Hindlimb muscle (tissue), 1 donor: ENCODE measurements at places on chromosomes 1 and 21.

DNA sequence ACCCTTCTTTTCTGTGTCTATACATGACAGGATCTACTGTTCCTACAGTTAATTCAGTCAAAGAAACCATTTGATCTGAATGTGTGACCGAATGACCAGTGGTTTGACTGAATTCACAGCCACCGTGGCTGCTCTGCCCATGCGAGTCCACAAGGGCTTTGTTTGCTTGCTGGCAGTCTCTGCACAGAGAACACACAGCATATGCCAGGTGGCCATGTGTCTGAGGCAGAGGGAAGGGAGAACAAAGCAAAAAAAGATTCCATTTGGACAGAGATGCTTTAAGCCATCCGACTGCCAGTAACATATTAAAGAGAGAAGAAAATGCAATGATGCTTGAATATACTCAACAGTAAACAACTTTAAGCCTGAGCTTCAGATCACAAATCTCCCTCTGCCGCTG lies 737.8 kb upstream of the CXADR start:
- no peak for DNase-seq

DNA sequence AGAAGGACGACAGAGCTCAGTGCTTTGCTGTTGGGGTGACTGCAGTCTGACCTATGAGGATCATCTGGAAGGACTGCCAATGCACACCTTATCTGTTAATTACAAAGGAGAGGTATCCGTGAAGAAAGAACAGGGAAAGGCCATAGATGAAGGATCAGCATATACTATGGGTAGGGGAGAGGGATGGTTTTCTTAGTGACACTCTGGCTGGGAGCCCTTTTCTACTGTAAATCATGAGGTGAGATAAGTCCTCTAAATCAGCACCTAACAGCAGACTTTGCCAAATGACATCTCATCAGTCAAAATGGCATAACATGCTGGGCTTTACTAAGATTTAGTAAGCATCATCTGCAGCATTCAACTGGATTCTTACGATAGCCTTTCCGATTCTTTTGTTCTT lies 100.0 kb downstream of the PLPPR5 start:
- no peak for DNase-seq

GRCh38 chr1:64514197-64514765 lies 44.4 kb downstream of the CACHD1 start:
- peak; percentile 62 for DNase-seq

- DNase-seq: no peak
These were observed 635.2 kb downstream of the SMYD3 start for GRCh38 chr1:245871915-245872314.

DNA sequence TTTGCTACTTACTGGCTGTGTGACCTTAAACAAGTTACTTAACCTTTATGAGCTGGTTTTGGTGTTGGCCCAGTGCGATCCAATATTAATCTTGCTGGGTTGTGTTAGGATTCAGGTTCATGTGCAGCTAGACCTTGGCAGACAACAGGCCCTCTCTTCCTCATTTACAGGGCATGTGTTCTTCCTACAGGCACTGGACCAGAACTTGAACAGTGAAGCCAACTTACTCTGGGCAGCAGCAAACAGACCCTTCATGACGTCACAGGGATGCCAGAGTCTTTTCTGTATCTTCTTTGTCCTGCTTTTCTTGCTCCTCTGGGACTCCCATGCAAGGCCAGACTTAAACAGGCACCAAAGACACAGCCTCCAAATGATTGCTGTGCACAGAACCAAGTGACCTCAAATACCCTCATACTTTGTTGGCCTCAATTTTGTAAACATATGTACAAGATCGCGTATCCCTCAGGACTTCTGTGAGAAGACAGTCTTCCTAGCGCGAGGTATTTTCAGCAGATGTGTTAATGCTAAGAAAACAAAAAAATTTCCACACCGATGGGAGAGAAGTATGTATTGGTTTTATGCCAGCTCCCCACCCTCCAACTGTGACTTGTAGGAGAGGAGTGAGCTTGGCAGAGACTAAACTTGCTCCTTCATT lies 73.7 kb downstream of the URB2 start:
- DNase-seq: no peak

DNA sequence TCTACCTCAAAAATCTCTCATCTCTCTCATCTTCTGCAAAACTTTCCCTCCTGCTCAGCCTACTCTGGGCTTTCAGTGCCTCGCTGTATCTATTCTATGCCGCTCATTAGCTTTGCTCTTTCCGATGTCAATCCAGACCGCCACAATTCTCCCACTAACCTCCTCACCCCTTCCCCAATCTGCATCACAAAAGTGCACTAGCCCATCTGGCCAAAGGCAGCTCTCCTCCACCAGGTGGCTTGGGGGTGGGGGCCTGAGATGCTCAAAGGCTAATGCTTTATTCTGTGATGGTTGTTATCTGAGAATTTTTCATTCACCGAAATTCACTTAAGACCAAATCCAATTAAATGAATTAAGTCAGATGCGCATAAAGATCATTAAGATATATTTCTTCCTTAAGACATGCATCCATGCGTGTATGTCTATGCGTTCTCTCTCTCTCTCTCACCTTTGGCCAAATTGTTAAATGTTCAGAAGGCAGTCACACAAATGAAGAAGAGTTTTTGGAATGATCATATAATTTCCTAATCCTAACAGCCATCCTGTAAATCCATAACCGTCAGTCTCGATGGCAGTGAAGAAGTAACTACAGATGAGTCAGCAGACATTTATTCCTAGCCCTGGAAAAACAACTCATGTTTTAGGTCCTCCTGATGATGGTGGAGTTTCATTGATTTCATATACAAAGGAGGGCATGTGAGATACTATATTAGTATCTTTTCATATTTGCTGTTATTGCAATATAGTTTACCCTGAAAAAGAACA lies 111.3 kb downstream of the C1orf21 start:
- DNase-seq: no peak

DNA sequence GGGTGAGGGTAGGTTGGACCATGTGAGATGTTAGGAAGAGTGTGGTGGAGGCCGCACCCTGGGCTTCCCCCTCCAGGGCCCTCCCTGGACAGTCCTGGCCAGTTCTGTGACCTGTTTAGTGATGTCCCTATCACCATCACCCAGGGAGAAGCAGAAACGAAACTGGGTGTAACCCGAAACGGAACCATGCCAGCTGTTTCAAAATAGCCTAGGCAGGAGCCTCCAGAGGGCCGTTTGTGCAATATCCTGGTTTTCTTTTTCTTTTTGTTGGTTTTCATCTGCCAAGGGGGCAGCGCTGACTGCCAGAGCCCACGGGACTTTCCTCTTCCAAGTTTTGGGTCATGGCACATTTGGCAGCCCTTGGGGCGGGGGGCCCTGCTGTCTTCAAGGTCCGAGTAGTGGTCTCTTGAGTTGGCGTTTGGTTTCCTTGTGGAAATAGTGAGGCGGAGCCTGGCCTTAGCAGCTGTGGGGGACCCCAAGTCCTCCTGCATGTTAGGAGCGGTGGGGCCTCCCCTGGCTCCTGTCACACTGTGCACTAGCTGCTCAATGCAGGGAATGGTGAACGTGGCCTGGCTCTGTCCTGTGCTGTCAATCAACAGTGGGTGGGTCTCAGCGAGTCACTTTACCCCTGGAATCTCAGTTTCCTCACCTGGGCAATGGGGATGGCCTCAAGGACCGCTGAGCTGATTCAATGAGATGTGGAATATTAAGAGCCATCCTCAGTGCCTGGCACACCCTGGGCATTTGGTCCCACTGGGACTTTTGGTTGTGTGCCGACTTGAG lies 90.7 kb downstream of the ARHGEF10L start:
- peak; percentile 32 for DNase-seq

GRCh38 chr1:202181586-202181985 lies 12.0 kb upstream of the LGR6 start:
- no peak for DNase-seq

DNA sequence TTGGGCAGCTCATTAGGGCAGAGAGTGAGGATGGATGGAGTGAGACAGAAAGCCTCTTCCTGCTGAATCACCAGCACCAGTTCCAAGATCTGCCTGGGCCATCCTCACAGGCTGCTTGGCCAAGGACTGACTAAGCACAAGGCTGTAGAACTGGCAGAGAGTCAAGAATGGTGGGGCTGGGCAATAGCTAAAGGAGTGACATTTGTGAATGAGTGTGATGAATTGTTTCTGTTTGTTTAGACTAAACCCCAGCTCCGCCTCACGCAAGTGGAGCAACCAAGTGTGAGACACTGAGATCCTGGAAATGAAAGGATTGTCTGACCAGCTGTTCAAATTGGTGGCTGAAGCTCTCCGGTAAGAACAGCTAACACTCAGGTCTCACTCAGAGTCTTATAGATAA lies 38.6 kb downstream of the BRINP2 start:
- peak; percentile 9 for DNase-seq

DNA sequence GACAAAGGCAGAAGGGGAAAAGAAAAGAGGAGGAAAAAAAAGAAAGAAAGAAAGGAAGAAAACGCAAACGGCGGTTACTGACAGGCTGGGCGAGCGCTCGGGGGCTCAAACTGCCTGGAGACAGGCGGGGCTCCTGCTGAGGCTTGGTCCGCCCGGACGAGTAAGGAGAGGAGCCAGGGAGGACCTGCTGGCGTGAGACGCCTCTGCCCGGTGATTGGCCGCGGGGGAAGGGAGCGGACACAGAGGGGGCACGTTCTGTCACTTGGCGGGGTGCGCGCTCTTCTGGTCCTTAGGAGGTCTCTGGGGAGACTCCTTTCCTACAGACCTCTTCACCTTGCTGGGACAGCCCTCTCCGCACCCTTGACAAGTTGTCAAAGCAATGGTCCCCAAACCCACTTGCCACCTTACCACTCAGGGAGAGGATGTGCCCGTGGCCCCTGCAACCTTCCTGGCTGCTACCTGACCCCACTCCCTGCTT lies 791 bp upstream of the PIK3R3 start:
- no peak for DNase-seq

DNA sequence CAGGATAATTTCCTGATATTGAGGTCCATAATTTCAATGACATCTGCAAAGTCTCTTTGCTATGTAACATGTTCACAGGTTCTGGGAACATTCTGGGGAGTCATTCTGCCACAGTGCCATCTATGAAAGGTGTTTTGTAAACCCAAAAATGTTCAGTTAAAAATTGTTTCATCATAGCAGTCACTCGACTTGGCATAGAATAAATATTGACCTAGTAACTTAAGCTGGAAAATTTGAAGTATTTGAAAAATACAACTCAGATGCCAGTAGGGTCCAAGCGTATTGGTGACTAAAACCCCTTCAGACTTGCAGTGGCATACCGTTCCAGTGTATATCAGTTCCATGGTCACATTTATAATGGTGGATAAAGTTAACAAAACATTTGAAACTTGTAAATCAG lies 6.8 kb downstream of the DESI2 start:
- no peak for DNase-seq

- DNase-seq: no peak
These were observed 19.7 kb upstream of the EPS8L3 start for GRCh38 chr1:109783436-109783835.

GRCh38 chr1:230105754-230106625 lies 39.0 kb downstream of the GALNT2 start:
- DNase-seq: no peak

DNA sequence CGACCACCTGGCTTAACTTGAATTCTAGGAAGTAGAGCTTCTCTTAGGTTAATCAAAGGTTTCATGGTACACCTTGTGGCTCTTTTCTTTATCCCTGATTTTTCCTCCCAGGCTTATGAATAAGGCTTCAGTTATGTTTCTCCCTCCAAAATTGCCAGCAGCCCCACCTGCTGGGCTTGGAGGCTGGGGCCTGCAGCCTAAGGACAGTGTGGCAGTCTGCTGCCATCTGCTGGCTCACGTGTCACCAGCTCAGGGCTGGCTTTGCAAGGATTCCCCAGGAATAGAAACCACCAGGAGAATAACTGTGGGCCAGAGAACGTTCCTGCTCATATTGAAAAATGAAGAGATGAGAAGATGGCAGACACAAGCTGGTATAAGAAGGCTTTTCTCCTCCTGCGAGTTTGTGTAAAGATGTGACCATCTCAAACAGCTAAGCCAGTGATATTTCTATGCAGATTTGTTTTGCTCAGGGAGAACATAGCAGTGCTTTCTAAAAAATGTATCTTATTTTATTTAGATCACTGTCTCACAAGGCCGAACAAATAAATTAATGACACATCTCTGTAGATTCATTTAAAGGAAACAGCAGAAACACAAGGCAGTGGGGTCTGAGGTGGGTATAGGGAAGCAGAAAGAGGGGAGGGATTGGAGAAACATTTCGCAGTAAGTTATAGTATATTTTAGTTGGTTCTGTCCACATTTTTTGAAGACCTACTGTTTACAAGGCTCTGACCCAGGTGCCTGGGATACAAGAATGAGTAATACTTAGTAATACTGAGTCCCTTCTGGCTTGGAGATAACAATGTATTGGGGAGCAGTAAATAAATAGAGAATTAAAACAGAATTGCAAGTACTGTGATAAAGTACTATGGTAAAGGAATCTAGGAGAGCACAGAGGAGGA lies 291.1 kb upstream of the SGIP1 start:
- peak; percentile 86 for DNase-seq

- DNase-seq: no peak
These were observed 52.2 kb downstream of the RAB3GAP2 start for GRCh38 chr1:220219865-220220698.

GRCh38 chr1:106600626-106601025 lies 455.8 kb upstream of the PRMT6 start:
- no peak for DNase-seq

DNA sequence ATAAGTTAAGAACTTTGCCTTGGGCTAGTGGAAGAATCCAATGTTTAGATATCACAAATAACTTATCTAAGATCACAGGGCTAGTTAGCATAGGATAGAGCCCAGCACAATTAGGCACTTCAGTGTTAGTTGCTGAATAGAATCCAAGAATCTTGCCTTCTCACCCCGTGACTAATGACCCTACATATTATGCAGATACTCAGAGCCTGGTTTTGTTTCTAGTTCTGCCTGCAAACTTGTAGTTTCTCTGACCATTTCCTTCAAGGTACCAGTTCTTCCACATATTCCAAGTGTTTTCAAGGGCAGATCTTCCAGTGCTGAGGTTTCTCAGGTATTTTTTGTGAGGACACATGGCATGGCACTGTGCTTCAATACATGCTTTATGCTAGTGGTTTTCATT lies 239.3 kb downstream of the KCNK2 start:
- no peak for DNase-seq

GRCh38 chr1:40799351-40799867 lies 15.8 kb downstream of the KCNQ4 start:
- peak; percentile 75 for DNase-seq

DNA sequence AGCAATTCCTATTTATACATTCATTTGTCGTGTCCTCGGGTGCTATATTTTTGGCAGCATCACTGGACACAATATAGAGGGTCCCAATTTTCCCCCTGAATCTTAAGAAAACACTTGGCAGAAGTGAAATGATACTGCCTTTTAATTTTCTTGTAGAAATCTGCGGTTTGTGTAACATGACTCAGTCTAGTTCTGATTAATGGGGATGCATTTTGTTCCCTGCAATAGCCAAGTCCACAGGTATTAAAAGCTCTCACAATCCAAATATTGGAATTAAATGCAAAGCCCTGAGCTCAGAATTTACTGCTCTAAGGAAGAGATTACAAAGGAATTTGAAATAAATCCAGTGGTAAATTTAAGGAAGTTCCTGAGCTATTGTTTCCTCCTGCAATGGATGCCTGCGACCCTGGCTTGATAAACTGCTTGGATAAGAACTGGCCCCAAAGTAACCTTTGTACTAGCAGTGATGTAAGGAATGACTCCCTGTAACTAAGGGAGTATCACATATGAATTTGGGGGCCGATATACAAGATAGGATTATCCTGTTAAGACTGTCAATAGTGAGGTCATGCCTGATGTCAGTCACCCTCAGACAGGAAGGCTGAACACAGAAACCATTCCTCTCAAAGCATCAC lies 349.7 kb upstream of the C1orf87 start:
- no peak for DNase-seq
